Activated T-cell treated with anti-CD3 and anti-CD28 coated beads for 1 hour (primary cell): ENCODE measurements at places on chromosomes 13 and 19.

GRCh38 chr19:58021541-58022282, 12.1 kb upstream of the ZSCAN1 start:
- peak; percentile 9 for DNase-seq

- DNase-seq, result no peak
Observed at GRCh38 chr19:51321799-51322198, 10.4 kb downstream of the IGLON5 start.

GRCh38 chr19:1884291-1884718, 991 bp downstream of the ABHD17A start:
- DNase-seq, result no peak

DNA sequence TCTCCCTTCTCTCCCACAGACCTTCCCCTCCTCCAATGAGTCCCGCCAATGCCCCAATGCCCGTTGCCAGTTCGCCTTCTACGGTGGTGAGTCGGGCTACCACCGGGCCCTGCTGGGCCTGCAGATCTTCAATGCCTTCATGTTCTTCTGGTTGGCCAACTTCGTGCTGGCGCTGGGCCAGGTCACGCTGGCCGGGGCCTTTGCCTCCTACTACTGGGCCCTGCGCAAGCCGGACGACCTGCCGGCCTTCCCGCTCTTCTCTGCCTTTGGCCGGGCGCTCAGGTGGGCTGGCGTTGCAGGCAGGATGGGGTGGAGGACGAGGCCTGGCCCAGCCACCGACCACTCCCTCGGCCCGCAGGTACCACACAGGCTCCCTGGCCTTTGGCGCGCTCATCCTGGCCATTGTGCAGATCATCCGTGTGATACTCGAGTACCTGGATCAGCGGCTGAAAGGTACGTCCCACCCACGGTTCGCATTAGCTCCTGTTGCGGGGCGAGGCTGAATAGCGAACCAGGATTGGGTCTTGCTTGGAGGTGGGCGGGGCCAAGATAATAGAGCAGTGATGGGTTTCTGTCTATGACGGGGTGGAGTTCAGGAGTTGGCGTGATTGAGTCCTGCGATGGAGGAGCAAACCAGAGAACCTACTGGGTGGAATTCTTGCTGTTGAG, 11.1 kb downstream of the SLC44A2 start:
- no peak for DNase-seq

DNA sequence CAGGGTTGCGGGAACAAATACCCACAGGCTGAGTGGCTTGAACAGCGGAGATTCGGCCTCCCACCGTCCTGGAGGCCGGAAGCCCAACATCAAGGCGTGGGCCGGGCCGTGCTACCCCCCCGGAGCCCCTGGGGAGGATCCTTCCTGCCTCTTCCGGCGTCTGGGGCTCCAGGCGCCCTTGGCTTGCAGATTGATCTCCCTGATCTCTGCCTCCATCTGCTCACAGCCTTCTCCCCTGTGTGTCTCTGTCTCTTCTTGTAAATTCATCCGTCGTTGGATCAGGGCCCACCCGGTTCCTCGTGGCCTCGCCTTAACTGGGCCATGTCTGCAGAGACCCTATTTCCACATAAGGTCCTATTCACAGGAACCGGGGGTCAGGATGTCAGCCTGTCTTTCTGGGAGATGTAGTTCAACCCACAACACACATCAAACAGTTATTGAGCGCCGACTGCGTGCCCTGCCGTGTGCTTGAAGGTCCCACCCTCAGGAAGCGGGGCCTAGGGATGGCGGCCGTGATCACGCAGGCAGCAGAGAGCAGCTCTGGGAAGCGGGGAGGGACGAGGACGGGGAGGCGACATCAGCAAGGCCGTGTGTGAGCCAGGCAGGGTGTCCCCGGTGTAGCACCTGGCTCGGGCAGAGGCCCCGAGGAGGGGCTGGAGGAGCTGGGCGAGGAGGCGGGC, 21.3 kb downstream of the HCN2 start:
- DNase-seq, result peak; percentile 44

DNA sequence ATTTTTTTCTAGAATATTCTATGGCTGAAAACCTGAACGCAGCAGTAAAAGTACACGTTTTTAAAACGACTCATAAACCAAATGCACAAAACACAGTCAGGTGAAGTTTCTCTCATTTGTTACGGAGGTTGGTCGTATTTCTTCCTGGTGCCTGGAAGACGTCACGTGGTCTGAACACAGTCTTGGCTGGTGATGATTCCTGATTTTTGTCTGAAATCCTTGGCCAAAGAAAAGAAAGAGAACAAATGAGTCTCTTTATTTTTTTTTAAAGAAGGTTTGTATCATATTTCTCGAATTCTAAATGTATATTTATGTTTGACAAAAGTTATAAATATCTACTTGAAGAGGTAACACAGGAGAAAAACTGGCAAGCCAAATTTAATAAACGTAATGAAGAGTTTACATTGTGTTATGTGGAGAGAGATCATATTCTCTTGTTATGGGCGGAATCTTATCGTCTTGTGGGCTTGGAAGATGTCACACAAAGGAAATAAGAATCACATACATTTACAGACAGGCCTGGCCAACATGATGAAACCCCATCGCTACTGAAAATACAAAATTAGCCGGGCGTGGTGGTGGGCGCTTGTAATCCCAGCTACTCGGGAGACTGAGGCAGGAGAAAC, 10.0 kb upstream of the PNMA8A start:
- DNase-seq, result no peak

GRCh38 chr19:48248081-48248833, 7.5 kb downstream of the CARD8 start:
- DNase-seq, result no peak

DNA sequence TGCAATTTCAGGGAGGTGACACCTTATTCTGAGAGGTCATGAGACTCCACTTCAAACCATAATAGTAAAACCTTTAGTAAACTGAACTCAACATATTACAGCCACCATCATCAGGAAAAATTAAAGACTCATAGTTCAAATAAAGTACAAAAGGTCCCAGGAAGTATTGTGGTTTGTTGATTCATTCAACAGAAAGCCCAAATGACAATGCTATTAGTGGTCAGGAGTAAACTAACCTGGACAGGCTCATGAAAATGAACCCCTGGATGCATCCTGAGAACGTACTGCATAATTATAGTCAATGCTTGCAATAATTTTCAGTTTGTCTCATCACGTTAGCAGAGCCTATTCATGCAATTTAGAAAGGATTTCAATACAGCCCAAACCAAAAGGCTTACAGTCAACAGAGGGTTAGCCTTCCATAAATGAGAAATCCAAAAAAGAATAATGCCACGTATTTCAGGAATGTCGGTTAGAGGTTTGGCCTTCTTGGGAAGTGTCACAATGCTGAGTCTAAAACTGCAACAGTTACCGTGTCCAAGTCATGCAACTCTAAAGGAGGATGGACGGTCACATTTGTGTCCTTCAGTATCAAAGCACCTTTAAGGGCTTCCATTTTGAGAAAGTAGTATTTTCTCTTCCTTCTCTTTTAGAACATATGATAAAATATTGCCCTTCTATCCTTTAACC, 280.8 kb downstream of the ABCC4 start:
- DNase-seq, result no peak

DNA sequence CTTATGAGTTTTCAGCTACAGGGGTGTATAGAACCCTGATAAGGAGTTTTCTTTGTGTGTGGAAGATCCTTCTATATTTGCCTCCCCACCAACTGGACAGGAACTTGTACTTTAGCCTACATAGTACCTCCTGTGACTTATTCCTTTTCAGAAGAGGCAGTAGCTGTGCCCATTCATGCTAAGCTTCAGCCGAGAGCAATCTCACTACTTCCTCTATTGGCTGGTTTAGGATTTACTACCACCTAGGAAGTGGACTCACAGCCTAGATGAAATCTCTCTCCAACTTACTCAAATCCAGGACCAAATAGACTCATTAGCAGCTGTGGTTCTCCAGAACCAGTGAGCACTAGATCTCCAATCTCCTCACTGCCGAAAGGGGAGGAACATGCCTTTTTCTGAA, 2.3 kb upstream of the REX1BD start:
- DNase-seq, result no peak
